ENCODE measurements at places on chromosomes 7 and 10.

DNA sequence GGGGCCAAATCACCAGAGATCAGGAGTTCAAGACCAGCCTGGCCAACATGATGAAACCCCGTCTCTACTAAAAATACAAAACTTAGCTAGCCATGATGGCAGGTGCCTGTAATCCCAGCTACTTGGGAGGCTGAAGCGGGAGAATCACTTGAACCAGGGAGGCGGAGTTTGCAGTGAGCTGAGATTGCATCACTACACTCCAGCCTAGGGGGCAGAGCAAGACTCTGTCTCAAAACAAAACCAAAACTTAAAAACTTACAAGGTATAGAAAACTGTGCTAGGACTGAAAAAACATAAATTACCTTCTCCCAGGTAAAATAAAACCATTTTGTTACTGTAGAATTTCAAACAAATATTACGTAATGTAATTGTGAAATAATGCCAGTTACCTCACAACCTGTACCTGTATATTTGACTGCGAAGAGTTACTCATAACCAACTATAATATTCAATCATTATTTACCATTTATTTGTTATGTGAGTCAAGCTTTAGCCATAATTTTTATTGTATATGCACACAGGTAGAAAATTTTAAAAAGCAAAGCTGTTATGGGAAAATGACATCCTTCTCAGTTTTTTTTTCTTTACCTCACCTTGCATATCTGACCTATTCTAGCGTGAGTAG is 180.9 kb downstream of the SEMA3A start:
- DNase-seq = no peak

GRCh38 chr7:94057955-94058354 is 53.8 kb upstream of the BET1 start:
- DNase-seq = no peak

GRCh38 chr7:40014376-40014775 is 64.3 kb downstream of the CDK13 start:
- DNase-seq = no peak

- no peak for DNase-seq
Measured at GRCh38 chr7:28024786-28025334, 155.7 kb downstream of the JAZF1 start.

DNA sequence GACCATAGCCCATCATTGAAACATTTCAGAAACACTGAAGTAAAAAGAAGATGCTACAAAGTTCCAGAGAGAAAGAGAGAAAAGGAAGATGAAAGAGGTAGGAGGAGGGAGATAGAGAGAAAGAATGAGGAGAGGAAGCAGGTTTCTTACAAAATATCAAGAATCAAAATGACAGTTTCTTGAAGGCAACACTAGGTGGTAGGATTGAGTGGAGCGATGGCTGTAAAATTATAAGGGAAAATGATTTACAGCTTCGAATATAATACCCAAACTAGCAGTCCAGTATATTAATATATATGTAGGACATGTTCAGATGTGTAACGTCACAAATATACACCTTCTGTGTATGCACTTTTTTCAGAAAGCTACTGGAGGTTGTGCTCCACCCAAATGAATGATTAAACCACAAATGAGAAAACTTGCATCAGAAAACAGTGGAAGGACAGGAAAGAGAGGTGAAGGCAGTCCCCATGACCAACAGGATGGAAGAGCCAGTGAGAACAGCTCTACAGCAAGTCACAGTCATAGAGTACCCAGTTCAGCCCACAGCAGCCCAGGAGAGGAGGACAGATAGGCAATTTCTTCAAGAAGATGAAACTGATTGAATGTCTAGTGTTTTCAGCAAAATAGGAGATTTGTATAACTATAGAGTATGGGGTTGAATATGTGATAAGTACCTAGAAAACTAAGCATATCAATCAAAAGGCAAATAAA is 151.5 kb upstream of the TARP start:
- no peak for DNase-seq

- no peak for DNase-seq
Measured at GRCh38 chr10:113341138-113341537, 211.7 kb upstream of the HABP2 start.

DNA sequence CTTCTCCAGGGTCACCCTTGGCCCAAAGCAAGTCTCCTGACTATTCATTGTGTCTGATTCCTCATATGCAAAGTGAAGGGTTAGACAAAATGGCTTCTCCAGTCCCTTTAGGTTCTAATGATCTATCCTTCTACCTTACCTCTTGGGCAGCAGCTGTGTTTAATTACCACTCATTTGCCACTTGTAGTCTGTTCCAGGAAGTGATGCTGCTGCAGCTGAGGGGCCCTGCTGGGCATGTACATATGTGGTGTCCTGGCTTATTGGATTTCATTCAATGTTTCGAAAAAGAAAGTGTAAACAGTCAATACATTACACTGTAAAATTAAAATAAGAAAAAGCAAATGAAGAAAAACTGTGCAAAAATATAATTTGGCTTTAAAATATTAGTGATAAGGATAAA is 36.6 kb downstream of the SCIN start:
- DNase-seq = no peak

DNA sequence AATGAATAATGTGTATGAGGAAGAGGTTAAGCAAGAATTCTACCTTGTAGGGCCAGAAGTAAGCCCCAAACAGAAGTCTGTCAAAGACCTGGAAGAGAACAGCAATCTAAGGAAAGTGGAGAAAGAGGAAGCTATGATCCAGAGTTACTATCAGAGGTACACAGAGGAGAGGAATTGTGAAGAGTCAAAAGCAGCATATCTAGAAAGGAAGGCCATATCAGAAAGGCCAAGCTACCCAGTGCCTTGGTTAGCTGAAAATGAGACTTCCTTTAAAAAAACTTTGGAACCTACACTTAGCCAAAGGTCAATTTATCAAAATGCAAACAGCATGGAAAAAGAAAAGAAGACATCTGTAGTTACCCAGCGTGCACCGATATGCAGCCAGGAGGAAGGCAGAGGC is 42.7 kb upstream of the GAD2 start:
- no peak for DNase-seq

DNA sequence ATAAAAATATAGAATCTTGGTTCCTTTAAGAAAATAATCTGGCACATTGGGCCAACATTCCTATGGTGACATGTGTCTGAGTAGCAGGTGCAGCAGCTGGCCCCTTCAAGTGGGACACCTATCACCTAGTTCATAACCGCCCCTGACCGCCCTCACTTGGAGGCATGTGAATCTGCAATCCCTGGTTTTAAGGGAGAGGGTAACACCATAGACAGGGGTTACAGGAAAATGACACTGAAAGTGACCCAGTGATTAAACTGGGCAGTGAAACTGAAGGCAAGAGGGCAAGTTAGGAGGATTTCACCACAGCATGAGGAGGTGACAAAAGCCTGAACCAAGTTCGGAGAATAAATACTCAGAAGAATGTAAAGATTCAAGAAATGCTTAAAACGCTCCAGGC is 1.1 kb downstream of the RSU1 start:
- DNase-seq = no peak

DNA sequence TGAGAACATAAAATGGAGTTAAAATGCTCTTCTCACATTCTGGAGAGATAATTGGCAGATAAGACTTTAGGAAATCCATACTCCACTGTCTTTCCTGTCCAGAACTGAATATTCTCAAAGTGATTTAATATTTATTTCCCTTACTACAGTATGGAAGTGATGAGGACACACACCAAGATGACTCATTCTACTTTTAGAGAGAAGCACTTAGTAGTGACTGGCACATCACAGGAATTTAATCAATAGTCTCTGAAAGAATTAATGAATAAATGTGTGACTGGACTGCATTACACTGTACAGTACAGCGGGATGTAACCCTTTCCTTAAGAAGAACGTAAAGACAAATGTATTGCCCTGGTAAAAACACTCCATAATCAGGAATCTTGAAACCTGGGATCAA is 116.7 kb downstream of the SEMA3E start:
- DNase-seq = no peak

GRCh38 chr7:135856356-135857144 is 107.9 kb upstream of the FAM180A start:
- no peak for DNase-seq

DNA sequence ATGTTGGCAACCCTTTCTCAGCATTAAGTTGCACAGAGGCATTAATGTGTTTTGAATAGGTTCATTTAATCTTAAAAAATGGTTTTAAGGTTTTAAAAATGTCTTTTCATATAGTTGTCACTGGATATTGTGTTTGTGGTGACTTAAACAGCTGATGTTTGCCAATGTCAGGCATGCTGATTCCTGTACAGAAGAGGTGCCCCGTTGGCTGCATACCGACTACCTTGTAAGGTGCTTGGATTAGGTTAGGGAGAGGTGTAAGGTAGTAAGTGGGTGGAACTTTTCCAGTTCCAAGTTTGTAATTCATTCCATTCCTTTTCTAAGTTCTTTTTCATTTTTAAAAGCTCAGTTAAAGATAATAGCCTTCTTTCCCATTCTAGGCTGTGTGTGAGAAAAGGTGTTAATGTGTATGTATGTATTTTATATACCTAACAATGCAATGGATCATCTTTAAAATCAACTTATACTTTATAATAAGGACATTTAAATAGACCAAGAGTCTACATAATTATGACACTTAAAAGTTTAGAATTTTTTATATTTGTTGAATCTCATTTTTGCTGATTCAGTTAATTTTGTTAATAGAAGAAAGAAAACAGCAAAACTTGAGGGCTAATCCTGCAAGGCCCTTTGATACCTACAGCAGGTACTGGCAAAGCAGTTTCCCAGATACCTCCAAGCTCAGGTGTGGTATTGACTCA is 155.2 kb downstream of the LCOR start:
- no peak for DNase-seq

- DNase-seq = no peak
Measured at GRCh38 chr10:1151076-1152033, 95.2 kb downstream of the WDR37 start.

DNA sequence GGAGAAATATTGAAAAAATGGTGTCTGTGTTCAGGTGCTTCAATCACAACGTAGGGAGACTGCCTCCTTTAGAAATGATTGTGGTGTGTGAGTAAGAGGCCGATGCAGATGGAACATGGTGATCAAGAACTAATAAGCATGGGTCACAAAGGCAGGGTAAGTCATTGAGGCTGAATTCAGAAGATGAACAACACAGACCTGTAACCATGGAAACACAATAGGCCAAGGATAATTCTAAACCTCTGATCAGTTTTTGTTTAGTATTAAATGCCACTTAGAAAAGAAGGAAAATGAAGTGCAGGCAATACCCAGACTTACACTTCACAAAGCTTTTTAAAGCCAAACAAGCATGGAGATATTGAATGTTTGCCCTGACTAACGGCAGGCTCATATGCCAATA is 32.8 kb upstream of the TAS2R16 start:
- no peak for DNase-seq

DNA sequence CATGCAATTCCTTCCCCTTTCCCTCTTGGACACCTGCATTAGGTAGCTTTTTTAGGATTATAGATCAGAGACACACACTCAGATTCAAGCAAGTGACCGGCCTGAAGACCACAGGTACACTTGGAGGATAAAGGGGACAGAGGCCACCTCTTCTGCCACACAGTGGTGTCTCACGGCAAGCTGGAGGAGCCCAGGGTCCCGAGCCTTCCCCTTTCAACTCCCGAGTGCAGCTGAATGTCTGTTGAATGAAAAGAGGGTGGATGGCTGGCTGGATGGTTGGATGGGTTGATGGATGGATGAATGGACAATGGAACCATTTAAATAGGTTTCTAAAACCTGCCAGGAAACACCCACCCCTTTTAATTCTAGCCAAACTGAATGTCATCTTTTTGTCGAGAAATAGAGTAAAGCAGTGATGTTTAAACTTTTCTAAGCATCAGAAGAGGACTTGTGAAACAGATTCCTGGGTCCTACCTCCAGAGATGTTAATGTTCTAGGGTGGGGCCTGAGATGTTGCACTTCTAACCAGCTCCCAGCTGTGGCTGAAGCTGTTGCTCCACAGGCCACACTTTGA is 49.2 kb upstream of the ZMIZ1 start:
- no peak for DNase-seq
